ENCODE measurements at places on chromosomes 2 and 18.

DNA sequence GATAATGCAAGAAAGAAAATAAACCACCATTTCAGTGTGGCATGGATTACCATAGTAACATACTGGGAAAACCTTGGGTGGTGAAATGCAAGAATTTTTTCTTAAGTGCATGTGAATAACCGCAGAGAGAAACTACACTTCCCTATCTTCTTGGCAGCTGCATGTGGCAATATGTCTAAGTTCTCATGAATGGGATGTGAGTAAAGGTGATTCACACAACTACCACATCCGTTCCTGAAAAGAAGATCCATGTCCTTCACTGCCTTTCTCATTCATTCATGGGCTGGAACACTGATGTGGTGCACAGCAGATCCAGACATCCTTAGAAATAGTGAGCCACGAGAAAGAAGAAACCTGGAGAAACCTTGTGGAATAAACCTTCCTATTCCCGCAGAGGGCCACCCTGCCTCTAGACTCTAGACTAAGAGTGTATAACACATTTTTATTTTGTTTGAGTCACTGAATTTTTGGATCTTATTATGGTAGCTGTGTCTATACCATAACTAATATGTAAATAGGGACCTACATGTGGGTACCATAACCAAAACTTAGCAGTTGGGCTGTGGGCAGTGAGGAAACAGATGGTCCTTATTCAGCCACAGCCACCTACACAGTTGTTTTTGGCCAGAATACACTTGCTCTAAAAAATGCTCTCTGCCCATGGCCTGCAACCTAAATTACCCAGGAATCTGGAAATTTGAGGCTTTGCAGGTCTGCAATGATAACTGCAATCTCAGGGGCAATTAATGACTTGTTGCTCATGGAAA is 573.3 kb downstream of the LRP1B start:
- no peak for DNase-seq

GRCh38 chr2:8174641-8175257 is 507.1 kb upstream of the ID2 start:
- DNase-seq, result no peak

- DNase-seq, result no peak
Observed at GRCh38 chr2:168632709-168633121, 169.7 kb upstream of the NOSTRIN start.

DNA sequence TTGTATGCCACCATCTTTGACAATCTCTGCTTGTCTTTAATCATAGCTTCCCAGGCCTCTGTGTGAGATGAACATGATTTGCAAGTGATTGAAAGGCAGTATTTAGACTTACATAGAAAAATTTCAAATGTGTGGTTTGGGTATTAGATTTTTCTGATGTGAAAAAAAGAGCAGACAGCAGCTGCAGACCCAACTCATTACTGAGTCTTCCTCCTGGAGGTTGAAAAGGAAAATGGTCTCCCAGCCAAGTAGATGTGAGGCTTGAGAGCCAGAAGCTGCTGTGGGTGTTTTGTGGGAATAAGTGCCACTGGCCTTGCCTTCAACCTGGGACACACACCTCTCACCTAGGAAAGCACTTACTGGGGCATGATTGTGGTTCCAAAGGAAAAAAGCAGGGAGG is 92.5 kb downstream of the KCTD18 start:
- DNase-seq, result no peak

DNA sequence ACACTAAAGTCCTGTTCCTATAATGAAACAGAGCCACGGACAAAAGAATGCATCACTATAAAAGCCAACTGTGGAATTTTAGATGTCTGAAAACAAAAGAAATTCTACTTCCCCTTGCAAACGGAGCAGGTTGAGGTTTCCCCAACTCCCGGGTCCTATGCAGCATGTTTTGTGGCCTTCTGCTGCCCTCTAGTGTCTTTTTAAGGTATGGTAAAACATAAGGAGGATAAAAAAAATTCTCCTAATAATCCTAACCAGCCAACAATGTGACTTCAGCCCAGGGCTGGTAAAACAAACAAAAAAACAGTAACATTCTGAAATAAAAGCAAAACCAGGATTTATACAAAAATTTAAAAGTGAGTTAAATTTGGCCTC is 539.5 kb downstream of the NRXN1 start:
- peak; percentile 3 for DNase-seq

DNA sequence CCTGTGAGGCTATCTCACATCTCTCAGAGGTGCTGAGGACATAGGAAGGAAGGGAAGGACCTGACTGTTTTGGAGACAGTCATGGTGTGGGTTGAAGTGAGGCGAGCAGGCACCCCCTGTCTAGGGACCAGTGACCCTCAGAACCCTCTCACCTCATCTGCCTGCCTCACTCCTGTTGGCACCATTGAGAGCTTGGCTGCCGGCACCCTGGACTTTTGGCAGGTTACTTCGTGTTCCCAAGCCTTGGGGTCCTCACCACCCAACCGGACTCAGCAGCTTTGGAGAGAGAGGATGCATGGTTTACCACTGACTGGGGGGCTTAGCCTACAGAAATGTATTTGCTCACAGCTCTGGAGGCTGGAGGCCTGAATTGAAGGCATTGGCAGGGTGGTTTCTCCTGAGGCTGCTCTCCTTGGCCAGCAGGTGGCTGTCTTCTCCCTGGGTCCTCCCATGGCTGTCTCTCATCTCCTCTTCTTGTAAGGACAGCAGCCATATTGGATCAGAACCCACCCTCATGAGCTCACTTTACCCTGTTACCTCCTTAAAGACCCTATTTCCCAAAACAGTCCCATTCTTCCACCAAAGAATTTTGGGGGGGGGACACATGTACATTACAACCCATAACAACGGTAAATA is 142.0 kb downstream of the TSN start:
- no peak for DNase-seq

- no peak for DNase-seq
Observed at GRCh38 chr18:75214332-75214690, 3.7 kb downstream of the TSHZ1 start.

- no peak for DNase-seq
Observed at GRCh38 chr2:196153480-196153879, 17.9 kb downstream of the STK17B start.

- DNase-seq, result no peak
Observed at GRCh38 chr2:46377666-46378560, 80.7 kb downstream of the EPAS1 start.

DNA sequence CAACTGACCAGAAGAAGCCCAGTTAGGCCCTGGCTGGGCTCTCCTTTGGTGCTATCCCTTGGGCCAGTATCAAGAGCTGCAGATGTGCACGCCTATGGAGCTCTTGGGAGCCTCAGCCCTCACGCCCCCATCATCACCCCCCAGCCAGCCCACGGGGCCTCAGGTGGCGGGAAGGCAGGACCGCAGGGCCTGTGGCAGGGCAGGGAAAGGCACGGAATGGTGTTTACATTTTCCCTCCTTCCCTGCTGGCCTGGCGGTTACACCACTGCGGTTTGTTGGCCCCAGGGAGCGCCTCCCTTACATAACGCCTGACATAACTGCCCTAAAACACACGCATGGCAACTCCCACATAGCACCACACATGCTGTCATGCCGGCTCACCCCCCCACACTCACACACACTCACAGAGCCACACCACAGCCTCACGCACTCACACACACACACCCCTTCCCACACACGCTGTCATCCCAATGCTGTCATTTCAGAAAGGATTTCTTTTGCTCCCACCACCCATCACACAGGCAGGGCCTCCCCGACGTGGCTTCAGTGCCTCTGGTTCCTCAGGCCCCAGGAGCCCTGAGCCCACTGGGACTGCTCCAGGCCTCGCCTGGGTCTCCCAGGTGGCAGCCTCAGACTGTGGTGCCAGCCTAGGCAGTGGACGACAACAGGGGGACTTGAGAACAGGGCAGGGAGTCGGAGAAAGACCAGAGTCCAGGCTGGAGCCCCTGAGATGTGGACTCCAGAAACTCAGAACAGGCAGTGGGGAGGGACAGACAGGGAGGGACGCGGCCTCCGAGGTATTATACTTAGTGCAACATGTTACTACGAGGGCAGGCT is 15.7 kb downstream of the ZFP36L2 start:
- DNase-seq, result no peak

- DNase-seq, result no peak
Observed at GRCh38 chr2:162063899-162064298, 10.1 kb downstream of the DPP4 start.

GRCh38 chr2:191625016-191625415 is 52.9 kb upstream of the NABP1 start:
- no peak for DNase-seq

- DNase-seq, result no peak
Observed at GRCh38 chr2:88170472-88170892, 336 bp downstream of the THNSL2 start.

DNA sequence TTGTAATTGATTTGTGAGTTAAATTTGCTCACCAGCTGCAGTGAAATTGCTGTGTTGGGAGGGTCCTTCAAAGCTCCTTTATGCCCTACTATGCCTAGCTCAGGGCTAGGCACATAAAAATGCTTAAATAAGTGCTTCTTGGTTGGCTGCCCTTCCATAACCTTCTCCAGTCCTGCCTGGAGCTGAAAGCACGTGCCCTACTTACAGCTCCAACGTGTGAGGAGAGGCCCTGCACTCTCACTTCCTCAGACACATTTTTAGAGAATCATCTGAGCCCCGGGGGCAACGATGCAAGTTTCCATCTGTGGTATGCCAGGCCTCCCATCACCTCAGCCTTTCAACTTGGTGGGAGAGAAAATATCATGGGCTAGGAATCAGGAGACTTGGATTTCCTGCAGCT is 202.7 kb downstream of the BCL11A start:
- no peak for DNase-seq

- DNase-seq, result no peak
Observed at GRCh38 chr2:195214072-195214471, 443.0 kb upstream of the SLC39A10 start.

DNA sequence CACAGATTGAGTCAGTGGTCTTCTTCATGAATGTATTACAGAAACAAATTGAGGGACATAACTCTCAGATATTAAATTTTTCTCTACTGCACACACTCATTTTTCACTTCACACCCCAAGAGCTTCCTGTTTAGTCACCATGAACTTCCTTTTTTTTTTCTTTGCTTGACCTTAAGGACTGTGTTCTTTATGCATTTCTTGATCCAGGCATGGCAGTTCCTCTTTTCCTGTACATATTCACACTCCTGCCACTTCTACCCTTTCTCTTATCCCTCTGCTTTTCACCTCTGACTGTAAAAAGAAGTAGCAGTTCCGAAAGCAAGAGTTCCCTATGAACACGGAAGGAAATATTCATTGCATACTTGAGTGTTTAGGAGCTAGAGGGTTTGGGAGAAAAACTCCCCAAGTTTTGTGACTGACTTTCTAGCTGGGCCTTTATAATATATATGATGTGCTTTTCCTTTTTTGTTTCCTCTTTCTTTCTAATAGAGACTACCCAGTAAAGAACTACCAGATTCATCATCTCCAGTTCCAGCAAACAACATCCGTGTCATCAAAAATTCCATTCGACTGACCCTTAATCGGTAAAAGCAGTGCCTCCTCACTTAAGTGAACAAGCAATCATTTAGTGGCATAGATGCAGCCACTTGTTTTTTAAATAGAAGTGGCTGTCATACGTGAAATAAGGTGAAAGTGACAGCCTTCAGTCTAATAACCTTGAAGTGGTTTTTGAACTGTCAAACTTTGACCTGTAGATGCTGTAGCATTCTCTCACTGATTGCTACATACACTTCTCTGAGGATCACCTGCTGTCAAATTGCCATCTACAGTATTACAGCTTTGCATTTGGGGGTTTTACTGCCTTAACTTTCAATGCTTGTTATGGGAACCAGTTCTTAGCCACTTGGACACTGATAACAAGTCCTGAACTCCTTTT is 40.8 kb downstream of the PAPOLG start:
- no peak for DNase-seq

- no peak for DNase-seq
Observed at GRCh38 chr2:8276026-8276425, 405.8 kb upstream of the ID2 start.

GRCh38 chr18:27404855-27405254 is 219.7 kb upstream of the CHST9 start:
- DNase-seq, result no peak

Measured in stimulated activated CD4-positive, alpha-beta T cell treated with anti-CD3 and anti-CD28 coated beads, TNF-alpha, amount 100 ng/mL, for 48 hours (primary cell).